ENCODE measurements at places on chromosomes 2 and 18.
A peak's percentile ranks its signal among the peaks of the same experiment; 100 is the strongest.

DNA sequence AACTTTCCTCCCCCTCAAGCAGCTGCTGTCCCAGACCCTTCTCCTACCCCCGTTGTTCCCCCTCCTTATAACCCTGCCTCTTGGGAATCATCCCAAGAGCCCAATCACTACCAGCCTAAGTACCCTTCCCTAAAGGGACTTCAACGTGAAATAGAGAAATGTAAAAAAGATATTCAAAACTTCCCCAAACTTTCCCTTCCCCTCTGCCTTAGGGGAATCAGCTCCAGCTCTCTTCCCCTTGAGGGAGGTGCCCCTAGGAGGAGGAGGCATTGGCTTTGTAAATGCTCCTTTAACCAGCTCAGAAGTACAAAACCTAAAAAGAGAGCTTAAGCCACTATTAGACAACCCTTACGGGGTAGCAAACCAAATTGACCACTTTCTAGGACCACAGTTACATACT, 10.6 kb upstream of the SAP130 start:
- no peak for DNase-seq

- no peak for DNase-seq
These were observed 50.4 kb upstream of the YPEL5 start for GRCh38 chr2:30096451-30096850.

- no peak for DNase-seq
These were observed 36.2 kb downstream of the POU3F3 start for GRCh38 chr2:104889960-104890684.

GRCh38 chr18:10063489-10063888, 149.7 kb downstream of the VAPA start:
- no peak for DNase-seq

GRCh38 chr2:41970988-41971660, 76.7 kb upstream of the PKDCC start:
- DNase-seq, result no peak

GRCh38 chr2:159098361-159098760, 129.9 kb downstream of the TANC1 start:
- DNase-seq, result peak; percentile 56

DNA sequence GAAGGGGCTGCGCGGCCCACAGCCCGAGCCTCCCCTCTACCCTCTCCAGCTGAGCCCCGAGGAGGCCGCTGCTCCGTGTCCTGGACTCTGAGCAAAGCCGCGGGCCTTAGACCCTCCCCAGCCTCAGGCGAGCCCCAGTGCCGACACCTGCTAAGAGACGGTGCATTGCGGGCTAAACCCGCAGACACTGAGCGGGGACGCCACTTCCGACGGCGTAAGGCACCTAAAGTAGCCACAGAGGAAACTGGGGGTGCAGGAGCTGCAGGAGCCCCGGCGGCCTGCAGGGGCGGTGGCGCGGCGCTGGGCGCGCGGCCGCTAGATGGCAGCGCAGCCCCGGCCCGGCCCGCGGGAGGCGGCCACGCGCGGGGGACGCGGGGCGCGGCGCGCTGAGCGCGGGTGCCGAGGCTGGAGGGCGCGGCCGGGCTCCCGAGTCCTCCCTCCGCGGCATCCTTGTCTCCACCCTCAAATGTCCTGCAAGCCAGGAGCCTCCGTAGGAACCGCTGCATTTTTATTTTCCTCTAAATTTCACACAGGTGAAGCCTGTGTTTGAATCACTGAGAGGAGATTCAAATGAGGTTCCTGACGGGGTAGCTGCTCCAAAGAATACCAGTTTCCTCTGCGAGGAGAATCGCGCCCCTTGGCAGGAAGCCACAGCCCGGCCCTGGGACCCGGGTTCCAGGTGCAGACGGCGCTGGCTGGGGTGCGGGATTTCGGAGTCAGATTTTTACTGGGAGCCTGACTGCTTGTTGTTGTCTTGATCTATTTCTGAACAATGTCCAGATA, 650.5 kb downstream of the GALR1 start:
- DNase-seq, result peak; percentile 92

GRCh38 chr2:185507719-185508118, 230.9 kb upstream of the FSIP2 start:
- no peak for DNase-seq

DNA sequence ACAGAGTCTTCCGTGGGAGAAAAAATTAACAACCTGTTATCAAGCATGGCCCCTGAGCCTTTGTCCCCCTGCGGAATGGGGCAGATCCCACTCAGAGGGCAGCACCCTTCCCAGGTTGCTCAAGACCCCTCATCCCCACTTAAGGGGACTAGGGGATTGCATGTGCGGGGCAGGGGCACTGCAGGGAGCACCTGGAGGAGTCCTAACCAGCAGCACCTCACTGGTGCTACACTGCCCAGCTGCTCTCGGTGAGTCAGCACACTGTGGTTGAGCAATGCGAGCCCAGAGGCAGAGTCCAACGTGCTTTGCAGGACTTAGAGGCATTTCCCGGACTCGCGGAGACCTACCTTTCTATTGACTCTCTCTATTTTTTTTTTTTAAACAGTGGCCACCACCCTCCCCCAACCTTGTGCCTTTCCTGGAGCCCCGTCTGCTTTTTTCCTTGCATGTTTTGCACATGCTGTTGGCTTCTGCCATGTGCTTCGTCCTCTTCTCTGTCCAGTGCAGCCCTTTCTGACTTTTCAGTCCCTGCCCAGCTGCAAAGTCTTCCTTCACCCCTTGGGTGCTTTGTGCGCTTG, 74.0 kb downstream of the IL1R2 start:
- no peak for DNase-seq

DNA sequence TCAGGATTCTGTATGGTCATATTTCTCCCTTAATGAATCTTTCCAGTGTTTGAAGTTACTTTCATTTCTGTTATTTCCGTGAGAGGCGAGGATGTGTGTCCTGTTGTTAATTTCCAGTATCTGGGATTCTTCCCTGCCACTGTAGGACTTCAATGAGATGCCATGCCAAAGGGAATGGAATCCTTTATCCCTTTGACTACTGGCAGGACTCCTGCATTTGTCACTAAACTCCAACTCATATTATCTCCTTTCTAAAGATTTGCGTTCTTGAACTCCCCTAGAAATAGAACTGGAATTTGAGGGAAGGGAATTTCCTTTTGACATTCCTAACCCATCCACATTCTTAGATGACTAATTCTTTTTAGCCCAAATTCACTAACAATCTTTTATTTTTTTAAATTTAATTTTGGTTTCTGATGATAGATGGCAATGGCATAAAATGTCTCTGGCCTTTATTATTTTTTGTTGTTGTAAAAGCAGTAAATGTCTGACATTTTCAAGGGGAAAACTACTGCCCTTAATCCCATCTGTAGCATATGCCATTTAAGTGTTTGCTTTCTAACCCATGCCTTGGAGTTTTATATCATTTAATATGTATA, 87.8 kb upstream of the EML6 start:
- DNase-seq, result no peak

DNA sequence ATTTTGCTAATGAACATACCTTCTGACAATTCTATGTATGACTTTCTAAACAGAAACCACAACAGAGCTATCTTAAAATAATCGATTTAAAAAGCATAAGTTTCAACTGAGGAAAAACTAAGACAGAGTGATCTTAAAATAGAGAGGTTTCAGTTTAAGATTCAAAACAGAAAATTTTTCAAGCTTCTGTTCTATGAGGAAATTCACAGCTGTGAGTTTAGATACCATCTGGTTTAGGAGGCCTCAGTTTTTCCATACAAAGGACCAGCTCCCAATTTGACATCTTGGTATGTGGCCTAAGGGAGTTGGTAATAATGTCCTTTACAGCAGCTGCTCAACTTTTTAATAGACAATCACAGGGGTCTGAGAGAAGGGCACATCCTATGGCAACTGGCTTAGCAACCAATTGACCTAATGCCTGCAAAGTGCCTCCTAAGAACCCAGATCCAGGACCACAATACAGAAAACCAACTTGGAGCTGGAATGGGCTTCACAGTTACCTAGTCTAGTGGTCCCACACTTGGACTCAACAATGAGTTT, 39.7 kb downstream of the MDH1 start:
- no peak for DNase-seq

DNA sequence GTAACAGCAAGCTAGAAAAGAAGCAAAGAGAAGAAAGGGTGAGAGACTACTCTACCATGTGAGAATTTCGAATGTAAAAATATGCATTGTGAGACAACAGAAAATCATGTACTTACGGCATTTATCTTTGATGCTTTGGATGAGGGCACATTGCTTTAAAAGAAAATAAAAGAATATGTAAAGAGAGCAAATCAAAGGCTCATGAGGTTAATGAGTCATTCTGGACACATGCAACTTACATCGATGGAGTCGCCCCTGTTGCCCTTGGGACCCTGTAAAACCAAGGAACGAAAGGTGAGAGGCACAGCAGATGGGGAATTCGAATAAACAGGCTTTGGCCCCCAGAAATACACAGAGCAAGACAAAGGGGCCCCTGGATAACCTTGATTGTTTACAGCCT, 69.0 kb downstream of the COL6A3 start:
- no peak for DNase-seq

- DNase-seq, result no peak
These were observed 1.0 kb downstream of the PSTPIP2 start for GRCh38 chr18:46070815-46071652.

DNA sequence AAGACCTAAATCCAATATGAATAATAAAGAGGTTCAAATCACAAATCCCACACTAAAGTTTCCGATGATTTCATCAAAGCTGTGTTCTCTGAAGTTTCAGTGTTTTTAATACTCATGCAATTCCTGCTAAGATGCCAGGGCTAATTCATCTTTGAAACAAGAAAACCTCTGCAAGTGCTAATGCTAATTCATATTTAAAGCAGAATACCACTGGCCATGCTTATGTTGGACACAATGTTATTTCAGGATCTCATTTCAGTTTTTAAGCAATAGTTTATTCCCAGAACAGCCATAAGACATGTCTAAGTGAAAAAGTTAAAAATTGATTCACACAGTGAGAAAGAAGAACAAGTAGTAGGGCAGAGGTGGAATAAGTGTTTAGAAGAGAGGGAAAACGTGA, 62.8 kb downstream of the GRB14 start:
- no peak for DNase-seq
